ENCODE measurements at places on chromosomes 5 and 9. TPM values are rescaled to one million over a fixed set of nuclear protein-coding genes. Genes with fewer than 3 reads are reported as not detected.

Gene KIAA1958
- total RNA-seq = 24.4 TPM

Gene IL4
- total RNA-seq = not detected

Gene TRIP13
- 13.3 TPM for total RNA-seq

Gene TRAF1
- 1.9 TPM for total RNA-seq

DNA sequence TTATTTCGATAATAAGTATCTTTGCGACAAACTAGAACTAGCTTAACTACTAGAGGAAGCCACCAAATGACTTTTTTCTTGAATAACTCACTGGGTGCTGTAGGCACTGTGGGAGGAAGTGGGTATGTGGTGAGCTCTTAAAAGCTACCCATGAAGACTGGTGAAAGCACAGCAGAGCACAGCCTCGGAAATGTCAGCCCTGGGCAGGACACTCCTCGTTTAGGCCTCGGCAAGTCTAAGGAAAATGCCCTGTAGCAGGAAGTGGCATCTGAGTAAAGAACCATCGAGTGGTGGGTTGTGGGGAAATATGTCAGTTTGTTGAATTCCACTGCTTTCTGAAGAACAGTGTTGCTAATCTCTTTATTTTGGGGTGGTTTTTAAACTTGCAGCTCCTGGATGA, 44.0 kb upstream of the NCS1 start:
- no peak for ATAC-seq

- no peak for ATAC-seq
Observed at GRCh38 chr5:125926172-125926571, 497.0 kb upstream of the GRAMD2B start.

DNA sequence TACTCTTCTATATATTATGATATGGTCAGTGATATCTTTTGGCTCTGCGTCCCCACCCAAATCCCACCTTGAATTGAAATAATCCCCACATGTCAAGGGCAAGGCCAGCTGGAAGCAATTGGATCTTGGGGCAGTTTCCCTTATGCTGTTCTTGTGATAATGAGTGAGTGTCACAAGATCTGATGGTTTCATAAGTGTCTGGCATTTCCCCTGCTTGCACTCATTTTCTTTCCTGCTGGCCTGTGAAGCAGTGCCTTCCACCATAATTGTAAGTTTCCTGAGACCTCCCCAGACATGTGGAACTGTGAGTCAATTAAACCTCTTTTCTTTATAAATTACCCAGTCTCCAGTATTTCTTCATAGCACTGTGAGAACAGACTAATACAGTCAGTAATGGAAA, 45.0 kb upstream of the TNC start:
- ATAC-seq = no peak

DNA sequence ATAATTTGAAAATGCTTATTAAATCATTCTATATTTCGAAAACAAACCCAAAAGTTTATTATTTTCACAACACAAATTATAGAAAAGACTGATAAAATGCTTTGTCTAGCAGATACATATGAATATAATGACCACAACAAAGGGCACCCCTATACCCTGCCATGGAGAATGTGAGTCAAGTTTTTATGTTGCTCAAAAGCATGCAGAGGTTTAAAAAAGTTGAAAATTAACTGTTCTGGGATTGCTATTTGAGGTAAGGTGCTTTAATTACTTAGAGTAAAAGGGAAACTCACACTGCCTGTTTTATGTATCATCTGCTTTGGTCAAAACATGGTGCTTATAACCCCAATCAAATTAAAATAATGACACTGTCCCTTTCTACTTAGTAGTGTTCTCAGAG, 41.0 kb downstream of the MLANA start:
- no peak for ATAC-seq
